ENCODE measurements at places on chromosomes 1 and 21.

GRCh38 chr1:48616710-48617109 is 144.7 kb upstream of the SPATA6 start:
- no peak for DNase-seq

- no peak for DNase-seq
Measured at GRCh38 chr21:44490405-44490804, 35.1 kb downstream of the LRRC3 start.

GRCh38 chr1:31398246-31398645 is 14.8 kb upstream of the SERINC2 start:
- no peak for DNase-seq

- DNase-seq: no peak
Measured at GRCh38 chr1:41101950-41102607, 80.6 kb upstream of the SLFNL1 start.
